Hypothalamus (tissue), 51 donors: ENCODE measurements at places on chromosomes 5 and 9.

DNA sequence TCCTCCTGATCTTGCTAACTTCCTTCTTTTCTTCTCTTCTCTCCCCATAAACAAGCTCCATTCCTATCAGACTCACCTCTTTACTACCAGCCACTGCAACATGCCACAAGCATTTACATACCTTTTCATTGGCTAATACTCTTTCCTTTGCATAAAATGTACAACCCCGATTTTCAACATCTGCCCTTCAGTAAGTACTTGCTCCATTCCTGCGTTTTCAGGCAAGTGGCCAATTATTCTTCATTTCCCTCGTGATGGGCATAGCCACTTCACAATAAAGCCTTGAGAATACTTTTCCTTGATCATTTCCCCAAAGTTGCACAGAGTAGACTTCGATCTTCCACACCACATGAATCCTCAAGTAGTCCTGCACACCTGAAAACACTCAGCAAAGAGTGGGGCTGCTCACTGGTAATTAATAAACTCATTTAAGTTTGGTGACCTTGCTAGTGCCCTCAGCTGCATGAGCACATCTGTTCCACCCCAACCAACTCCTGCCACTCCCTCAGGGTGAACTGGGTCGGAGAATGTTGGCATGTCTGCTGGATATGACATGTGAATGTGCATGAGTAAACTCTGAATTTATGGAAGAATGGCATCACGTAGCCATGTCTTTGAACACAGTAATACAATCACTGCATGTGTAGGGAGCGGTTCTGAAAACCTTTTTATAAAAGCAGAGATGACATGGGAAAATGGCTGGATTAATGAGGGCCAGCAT, 535.8 kb downstream of the SEMA5A start:
- DNase-seq = no peak

DNA sequence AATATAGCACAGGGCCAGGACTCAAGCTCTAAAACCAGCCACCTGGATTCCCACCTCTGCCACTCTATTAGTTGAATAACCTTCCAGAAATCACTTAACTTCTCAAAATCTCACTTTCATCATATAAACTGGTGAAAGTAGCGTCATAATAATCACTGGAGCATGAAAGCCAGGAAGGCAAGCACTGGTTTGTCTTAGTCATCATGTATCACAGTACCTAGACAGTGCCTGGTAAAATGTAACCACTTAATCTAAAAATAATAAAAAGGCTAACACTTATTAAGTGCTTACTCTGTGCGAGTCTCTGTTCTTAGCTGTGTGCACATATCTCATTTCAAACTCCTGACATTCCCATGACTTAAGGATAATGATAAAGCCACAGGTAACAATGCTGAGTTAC, 109.4 kb downstream of the ASTN2 start:
- DNase-seq = no peak

- peak; percentile 12 for DNase-seq
These were observed 422.6 kb downstream of the EFNA5 start for GRCh38 chr5:107248066-107248695.

- no peak for DNase-seq
These were observed 479.5 kb upstream of the PAPPA start for GRCh38 chr9:115674091-115674490.

GRCh38 chr9:105044518-105044917, 116.6 kb upstream of the ABCA1 start:
- DNase-seq = no peak
